ENCODE measurements at places on chromosomes 7 and 10. TPM values are rescaled to one million over a fixed set of nuclear protein-coding genes. Genes with fewer than 3 reads are reported as not detected.

Gene SPDYE3
- not detected for total RNA-seq

Gene STK17A
- 15.8 TPM for total RNA-seq

- no peak for DNase-seq
Observed at GRCh38 chr10:17250736-17251135, 22.7 kb downstream of the VIM start.

DNA sequence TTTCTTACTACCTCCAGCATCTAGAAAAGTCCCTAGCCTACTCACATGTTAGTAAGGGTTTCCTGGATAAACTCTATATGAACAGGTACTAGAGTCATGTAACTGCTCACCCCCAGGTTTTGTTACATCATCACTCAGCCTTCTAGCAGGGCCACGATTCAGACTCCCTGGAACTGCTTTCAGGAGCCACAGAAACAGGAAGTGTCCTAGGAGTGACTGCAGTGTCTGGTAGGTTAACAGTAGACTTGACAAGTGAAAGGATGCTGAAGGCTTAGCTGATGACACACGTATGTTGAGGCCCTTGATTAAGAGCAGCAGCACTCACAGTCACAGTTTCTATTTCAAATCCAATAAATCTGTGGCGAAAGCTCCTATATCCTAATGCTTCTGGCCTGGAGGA is 101.2 kb downstream of the DNMBP start:
- no peak for DNase-seq

- DNase-seq, result no peak
Observed at GRCh38 chr7:17384400-17384799, 85.9 kb downstream of the AHR start.

GRCh38 chr7:101507791-101508252 is 121.3 kb downstream of the MYL10 start:
- DNase-seq, result peak; percentile 70

- no peak for DNase-seq
Observed at GRCh38 chr10:48545462-48546145, 59.3 kb downstream of the ARHGAP22 start.

GRCh38 chr7:28766359-28766758 is 191.8 kb downstream of the TRIL start:
- DNase-seq, result no peak

DNA sequence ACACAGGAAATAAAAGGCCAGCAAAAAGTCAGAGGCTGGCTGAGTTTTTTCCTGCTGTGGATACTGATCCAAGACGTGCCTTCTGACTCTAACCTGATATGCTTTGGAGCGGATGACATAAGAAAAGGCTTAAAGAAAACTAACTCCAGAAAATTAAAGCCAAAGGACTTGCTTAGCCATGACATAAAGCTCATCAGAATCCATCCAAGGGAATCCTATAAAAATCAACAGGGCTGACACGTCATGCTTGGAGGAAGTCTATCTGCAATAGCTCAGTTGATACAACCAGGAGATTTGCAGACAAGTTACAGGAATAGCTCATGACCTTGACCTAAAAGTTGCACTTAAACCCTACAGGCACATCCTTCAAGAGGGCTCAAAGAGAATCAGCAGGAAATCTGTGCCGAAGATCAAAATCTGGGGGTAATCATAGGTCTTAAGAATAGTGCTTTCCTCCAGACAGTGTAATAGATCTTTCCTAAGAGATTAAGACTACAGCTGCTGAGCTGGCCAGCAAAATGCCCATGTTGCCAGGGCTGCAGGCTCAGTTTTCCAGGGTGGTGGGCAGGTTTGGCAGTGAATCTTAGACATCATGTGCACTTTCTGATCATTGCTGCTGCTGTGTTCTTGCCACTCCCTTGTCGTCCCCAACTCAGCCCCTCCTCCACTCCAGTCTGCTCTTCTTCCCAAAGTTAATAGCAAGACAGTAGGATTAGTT is 111.5 kb upstream of the SVIL start:
- DNase-seq, result no peak

GRCh38 chr10:76657337-76658012 is 980.1 kb downstream of the KCNMA1 start:
- no peak for DNase-seq

- DNase-seq, result no peak
Observed at GRCh38 chr7:12322903-12323300, 80.8 kb downstream of the VWDE start.

DNA sequence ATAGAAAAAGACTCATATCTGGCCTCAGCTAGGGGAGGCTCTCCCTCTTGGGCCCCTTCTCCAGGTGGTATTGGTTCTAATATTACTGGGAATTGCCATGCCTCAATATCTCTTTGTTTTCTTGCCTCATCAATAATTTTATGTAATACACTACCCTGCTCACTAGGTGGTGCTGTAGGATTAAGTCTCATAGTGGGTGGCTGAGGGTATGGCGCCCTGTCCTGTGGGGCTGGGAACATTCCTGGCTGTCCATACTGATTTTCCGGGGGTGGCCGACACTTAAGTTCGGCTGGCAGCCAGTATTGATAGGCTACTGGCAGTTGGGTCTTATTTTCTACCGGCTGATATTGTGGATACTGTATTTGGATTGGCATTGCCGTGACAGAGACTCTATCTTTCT is 9.0 kb upstream of the TAS2R3 start:
- DNase-seq, result no peak

Gene INMT
- not detected for total RNA-seq

- DNase-seq, result no peak
Observed at GRCh38 chr7:73560109-73560835, 2.8 kb upstream of the BCL7B start.

Gene TAS2R5
- total RNA-seq, result 1.1 TPM

DNA sequence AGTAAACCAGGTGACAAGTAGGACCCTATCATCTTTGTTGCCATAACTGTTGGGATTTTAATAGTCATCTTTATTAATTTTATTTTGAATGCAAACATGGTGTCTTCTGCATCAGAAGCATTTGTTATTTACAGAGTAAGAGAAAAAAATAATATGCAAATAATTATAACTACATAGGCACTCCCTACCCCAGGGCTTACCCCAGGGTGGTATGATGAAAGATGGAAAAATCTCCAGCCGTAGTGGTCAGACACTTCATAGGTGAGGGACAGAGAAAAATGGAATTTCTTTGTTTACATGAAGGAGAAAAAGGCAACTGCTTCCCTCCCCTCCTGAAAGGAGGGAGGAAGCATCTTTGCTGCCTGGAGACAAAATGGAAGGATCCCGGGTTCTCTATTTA is 29.7 kb downstream of the STOX1 start:
- no peak for DNase-seq

DNA sequence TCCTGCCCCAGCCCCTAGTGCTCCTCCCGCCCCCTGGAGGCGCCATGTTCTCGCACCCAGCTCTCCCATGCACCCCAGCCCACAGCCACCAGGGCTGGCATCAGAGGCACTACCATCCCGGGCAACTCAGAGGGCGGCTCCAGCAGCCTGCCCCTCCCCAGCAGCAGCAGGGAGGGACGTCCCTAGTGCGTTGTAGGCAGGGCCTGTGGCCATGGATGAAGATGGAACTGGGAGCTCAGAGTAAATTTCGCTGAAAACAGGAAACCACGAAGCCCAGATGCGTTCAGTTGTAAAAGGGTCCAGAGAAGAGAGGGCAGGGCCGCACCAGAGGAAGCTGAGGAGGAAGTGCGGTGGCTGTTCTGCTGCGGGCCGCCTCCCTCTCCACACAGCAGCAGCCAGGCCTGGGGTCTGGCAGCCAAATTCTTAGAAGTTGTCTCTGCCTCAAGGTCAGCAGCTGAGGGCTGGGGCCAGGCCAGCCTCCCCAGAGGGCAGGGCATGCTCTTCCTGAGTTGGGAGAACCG is 24.6 kb downstream of the VSIR start:
- no peak for DNase-seq

Gene GTF2I
- 374 TPM for total RNA-seq

DNA sequence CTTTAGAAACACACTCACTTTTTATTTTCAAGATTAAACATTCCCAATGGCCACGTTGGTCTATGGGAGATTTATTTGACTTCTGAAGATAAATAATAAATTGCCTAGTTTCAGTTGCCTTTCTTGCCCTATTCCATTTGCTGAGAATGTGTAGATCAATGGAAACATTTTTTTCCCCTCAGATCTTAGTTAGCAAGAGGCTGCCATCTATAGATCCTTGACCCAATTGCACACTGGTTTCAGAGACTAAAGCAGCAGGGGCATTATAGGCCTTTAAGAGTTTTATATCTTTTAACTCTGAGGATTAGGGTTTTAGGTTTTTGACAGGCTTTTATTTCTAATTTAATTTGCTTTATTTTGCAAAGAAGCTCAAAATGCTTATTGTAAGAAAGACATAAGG is 163.2 kb upstream of the GPR26 start:
- DNase-seq, result no peak

GRCh38 chr10:43424416-43424815 is 12.5 kb upstream of the ZNF487 start:
- DNase-seq, result no peak

DNA sequence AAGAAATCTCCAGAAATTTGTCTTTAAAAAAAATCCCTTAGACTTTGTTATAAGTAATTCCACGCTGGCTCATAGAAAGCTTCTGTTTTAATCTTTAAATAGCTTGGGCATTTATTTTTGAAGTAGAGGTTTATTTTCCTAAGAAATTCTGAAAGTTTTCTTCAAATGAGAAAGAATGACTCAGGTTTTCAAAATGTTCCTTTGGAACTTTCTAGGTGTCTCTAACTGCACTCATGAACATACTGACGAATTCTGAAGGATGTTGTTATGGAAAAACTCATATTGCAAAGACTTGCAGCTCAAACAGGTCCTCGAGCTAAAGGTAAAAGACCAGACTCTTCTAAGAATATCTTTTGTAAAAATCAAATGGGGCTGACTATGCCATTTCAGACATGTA is 10.7 kb downstream of the DGKI start:
- no peak for DNase-seq

DNA sequence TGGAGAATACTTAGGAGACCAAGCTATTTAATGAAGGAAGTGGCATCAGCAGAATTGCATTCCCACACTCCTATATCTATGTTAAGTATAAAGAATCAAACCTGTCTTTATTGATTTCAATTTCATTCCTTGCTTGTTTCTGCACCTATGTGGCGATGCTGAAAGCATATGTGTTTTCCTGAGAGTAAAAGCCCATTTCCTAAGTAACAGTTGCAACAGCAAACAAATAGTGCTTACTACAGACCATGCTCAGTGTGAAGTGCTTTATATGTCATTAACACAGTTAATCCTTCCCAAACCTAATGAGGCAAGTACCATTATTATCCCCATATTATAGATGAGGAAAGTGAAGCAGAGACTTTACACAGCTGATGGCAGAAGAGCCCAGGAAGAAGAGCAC is 552.1 kb downstream of the PARD3 start:
- no peak for DNase-seq

DNA sequence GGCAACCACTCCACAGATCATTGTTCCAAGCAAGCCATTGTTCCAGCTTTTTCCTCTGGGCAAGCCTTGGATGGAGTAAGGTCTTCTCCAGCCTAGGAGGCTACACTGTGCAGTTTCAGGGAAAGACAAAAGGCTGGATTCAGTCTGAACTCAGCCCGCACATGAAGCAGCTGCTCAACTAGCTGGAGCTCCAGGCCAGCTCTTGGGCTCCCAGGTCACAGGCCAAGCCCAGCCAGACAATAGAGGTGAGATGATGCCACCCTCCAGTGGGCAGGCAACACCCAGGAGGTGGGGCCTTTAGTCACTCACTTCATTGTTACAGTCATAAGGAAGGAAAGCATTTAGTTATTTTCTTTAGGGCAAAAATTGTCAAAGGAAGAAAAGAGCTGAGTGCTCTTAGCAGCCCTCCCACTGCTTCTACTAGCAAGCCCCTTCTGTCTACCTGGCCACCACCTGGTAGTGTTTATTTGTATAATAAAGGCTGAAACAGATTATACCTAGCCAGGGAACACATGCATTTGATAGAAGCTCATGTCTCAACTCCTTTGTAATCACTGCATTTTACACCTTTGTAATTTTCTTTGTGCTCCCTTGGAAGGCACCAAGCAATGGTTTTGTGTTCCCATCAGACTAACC is 253.4 kb downstream of the WDR11 start:
- DNase-seq, result no peak

- no peak for DNase-seq
Observed at GRCh38 chr7:96962221-96962885, 43.0 kb upstream of the DLX6 start.

DNA sequence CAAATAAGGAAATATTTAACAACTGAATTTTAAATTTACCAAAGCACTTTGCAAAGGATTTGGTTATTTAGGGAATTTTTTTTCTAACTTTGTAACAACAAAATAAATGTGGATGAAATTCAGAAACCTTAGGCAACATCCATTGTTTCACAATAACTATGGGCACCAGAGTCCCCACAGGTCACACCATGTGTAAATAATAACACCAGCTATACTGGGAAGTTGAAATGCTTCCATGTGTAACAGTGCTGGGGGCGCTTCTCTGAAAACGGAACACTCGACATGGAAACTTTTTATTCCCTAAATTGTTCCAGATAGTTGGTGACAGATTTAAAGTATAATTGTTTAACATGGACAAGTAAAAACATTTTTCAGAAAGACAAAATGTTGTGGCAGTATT is 818.6 kb downstream of the TNS3 start:
- DNase-seq, result no peak

GRCh38 chr7:11835260-11835659 is 3.3 kb upstream of the THSD7A start:
- DNase-seq, result no peak

Gene HPS6
- 16.9 TPM for total RNA-seq

GRCh38 chr7:116970238-116970910 is 17.1 kb downstream of the ST7 start:
- no peak for DNase-seq

DNA sequence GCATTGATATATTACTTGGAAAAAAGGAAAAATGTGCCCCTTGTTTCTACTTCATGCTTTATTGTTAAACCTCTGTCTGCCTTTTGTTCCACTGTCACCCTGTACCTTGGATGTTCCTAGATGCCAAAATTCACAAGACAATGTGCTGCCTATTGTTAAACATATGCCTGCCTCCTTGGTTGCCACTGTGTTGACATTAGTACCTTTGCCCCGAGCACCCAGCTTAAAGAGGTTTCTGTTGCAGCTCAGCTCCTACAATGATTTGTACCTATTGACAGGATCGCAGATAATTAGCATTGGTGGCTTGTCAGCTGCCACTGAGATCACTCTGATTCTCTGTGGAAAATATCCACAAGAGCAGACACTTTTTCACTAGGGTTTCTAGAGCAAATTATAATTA is 188.0 kb downstream of the KCND2 start:
- DNase-seq, result no peak

- DNase-seq, result no peak
Observed at GRCh38 chr7:16647435-16647960, 1.5 kb downstream of the BZW2 start.

Gene ITIH5
- total RNA-seq, result not detected

DNA sequence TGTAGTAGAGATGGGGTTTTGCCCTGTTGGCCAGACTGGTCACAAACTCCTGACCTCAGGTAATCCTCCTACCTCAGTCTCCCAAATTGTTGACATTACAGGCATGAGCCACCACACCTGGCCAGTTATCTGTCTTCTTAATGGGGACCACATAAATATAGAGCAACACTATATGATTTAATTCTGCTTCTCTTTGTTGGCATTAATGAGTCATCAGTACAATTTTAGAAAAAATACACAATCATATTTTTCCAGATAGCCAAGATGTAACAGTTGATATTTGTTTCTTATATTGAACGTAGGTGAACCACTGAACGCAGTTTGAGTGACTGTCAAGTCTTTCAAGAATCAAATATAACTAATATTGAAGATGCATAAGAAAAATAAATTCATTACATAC is 48.5 kb downstream of the LCOR start:
- no peak for DNase-seq
